ENCODE measurements at places on chromosomes 16 and 17.

DNA sequence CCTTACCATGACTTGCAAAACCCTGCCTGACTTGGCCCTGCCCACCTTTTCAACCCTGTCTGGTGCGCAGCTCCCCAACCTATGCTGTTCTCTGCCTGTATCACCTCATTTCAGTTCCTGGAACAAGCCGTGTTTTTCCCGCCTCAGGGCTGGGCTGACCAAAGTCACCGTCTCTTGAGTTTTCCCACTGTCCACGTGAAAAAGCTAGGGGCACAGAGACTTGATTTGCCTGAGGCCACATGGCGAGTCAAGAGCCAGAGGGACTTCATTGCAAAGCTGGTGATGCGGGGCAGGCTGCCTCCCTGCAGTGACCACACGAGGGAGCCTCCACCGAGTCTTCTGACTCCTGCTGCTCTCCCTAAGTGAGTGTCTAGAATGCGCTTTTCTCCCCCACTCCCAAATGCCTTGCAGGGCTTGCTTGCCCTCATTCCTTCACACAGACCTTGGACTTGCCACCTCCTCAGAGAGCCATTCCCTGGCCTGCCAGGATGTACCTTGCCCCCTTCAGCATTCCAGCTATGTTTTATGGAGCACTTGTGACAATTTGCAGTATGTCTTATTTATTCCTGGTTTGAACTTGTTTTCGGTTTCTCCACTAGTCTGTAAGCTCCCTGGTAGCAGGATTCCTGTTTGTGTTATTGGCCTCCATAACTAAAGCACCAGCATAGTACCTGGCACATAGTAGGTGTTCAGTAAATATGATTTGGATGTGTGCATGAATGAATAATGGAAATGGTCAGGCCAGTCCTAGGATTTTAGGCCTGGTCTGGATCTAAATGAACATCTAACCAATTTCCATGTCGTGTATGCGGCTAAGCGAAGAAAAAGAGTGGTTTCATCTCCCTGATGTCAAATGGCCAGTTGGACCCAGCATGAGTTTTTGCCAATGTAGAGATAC, 252.3 kb downstream of the SNX29 start:
- DNase-seq = peak; percentile 74

DNA sequence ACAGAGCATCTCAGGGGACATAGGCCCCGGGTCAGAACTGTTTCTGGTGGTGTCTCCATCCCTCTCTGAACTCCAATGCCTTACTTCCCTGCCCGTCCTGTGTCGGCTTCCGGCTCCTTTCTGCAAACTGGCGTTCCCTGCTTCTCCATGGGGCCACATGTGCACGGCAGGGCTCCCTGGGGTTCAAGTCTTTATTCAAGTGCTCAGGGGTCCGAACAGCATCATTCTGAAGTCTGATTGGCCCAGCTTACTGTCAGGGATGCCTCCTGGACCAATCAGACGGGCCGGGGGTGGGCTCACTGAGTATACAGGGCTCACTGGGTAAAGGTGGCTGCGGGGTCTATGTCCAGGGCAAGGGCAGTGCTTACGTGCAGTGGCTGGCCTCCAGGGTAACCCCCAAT, 17.1 kb downstream of the C16orf82 start:
- no peak for DNase-seq

GRCh38 chr16:27202923-27203506, 311 bp upstream of the KDM8 start:
- DNase-seq = peak; percentile 89

- no peak for DNase-seq
Measured at GRCh38 chr17:63162406-63163157, 196.5 kb downstream of the TANC2 start.

- DNase-seq = no peak
Measured at GRCh38 chr16:4097826-4098240, 18.4 kb downstream of the ADCY9 start.
